ENCODE measurements at places on chromosomes 2 and 18.

DNA sequence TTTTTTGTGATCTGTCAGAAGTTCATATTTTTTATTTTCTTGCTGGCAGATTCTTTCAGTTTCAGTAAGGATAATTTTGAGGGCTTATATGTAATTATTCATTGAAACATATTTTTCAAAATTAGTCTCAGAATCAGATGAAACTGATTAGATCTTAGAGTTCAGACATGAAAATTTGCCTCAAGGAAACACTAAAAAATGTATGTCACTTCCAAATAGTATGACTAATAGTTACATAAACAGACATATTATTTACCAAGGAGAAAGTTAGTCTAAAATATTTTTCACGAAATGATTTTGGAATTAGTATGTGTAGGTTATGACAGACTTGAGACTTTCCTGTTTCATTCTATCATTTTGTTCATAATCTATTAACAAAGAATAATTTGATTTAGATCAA is 628.6 kb downstream of the CCDC85A start:
- DNase-seq = no peak

DNA sequence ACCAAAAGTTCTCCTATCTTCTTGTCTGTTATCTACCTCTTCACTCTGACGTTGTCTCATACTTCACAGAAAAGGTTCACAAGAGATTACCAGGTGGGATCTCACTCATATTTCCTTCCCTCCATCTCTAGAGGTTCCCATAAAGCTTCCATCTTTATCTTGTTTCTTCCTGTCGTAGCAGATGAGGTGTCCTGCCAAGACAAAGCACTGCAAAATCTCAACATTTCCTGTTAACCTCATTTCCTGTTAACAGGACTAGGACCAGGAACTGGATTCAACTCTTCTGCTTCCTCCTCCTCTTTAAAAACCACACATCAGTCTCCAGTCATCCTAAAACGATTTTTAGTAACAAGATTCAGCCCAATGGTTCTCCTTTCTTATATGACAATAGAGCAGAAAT is 512.8 kb upstream of the NRP2 start:
- no peak for DNase-seq

- DNase-seq = no peak
These were observed 193.3 kb upstream of the KLHL14 start for GRCh38 chr18:32966141-32966540.

- DNase-seq = no peak
These were observed 13.4 kb downstream of the PARD6G start for GRCh38 chr18:80233899-80234298.

Data from fibroblast of lung (primary cell).